ENCODE measurements at places on chromosomes 3 and 15.

DNA sequence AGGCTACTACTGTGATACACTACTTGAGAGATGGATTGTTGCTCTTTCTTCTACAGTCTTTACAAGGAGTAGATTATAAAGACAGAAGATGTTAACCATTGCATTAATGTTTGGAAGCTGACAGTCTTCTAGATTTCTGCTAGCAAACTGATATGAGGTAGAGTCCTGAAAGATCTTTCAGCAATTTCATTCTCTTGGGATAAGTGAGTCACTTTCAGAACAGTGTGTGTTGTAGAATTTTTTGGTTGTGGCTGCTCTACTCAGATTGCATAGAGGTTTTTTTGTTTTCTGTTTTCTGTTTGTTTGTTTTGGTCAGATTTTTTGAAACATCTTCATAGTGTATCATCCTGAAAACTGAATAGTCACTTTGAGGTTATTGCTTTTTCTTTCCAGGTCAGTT, 17.1 kb downstream of the TNFSF10 start:
- no peak for DNase-seq

DNA sequence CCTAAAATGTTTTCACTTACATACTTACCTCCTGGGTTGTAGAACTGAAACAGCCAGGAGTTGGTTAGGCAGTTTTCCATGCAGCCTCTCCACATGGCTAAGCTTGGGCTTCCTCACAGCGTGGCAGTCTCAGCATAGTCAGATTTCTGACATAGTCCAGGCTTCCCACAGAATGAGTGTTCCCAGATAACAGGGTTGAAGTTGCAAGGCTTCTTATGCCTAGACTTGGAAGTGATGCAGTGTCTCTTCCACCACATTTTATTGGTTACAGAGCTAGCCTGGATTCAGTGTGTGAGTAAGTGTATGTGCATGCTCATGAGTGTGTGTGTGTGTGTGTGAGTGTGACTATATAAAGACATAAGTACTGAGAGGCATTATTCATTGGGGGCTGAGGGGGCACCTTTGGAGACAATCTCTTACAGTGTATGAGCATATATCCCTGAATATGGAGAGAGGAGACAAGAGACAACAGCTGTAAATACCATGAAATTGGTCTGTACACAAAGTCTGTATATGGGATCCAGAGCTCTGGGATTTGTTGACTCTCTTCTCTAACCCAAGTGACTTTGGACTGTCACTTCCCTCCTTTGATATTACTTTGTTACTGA, 78.1 kb downstream of the ZNF621 start:
- DNase-seq = no peak

GRCh38 chr3:128559486-128560225, 66.7 kb upstream of the GATA2 start:
- no peak for DNase-seq

DNA sequence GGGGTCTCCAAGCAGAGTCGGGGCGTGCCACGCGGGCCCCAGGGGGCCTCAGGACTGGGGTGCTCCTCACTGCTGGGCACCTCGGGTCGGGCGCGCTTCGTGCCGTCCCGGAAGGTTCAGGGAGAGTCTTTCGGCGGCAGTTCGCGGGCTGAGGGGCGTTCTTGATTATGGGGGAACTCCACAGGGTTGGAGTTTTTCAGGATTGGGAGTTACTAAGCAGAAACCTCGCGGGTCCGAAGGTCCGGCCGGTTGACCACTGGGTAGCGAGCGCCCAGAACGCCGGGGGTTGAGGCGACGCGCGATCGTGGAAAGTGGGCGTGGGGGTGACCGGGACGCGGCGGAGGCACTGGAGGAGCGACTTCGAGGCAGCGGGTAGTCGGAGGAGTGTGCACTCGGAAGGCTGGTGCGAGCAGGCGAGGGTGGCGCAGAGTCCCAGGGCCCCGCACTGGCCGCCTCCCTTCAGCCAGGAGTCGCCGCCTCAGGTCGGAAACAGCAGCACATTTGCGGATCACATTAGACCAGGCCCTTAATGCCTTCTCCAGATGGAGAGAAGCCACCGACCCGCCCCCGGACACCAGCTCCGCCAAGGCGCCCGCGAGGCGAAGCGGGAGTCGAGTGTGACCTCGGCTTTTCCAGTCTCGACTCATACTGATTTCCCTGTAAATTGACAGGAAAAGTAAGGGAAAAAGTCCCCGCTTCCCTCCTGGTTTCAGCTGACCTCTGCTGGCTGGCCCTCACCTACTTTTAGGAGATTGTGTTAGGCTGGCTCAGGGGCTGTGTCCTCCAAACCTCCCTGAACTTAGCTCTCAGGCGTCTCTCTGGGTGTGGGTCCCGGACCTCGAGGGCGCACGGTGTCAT, 685 bp downstream of the ADAMTSL3 start:
- DNase-seq = peak; percentile 41

DNA sequence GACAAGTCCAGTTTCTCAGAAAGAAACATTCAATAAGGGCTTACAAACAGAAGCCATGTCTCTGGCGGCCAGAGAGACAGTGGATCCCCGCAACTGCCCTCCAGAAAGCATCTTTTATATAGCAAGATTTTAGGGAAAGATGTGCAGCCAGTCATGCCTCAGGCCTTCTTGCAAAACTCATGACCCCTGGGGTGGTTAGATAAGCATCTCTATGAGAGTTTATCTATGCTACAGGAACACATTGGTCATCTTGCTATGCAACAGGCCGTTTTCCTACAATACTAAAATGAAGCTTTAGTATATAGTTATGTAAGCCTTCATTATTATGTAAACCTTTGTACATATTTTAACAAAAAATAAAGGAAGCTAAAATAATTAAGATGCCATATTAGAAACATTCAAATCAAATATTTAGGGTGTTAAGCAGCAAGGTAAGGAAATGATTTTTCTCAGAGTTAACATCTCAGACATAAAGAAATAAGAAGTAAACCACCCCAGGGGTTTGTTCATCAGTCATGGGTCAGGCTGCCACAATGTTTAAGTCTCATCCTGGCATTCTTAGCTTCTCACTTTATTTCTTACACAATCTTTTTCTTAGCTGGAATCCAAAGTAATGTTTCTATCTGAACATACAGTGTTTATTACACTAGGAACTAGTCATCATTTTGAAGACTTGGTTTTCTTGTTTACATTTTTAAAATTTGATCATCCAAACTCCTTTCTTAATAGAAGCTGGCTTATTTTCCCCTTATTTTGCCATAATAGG, 6.3 kb upstream of the FSIP1 start:
- no peak for DNase-seq

DNA sequence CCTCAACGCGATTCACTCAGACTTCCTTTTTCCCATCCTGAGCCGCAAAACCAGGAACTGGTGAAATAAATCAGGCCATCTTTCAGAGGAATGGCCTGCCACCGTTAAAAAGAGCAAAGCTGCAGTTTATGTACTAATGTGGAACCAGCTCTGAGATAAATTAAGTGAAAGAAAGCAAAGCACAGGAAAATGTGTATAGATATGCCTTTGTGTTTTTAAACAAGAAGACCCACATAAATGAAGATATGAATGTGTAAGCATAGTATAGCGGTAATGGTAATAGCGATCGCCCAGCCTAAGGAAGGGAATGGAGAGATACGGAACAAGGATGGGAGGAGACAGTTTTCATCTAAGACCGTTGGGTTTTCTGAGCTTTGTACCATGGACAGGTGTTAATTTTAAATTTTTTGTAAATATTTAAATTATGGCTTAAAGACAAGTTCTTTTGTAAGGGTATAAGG, 30.8 kb upstream of the RPN1 start:
- DNase-seq = no peak

DNA sequence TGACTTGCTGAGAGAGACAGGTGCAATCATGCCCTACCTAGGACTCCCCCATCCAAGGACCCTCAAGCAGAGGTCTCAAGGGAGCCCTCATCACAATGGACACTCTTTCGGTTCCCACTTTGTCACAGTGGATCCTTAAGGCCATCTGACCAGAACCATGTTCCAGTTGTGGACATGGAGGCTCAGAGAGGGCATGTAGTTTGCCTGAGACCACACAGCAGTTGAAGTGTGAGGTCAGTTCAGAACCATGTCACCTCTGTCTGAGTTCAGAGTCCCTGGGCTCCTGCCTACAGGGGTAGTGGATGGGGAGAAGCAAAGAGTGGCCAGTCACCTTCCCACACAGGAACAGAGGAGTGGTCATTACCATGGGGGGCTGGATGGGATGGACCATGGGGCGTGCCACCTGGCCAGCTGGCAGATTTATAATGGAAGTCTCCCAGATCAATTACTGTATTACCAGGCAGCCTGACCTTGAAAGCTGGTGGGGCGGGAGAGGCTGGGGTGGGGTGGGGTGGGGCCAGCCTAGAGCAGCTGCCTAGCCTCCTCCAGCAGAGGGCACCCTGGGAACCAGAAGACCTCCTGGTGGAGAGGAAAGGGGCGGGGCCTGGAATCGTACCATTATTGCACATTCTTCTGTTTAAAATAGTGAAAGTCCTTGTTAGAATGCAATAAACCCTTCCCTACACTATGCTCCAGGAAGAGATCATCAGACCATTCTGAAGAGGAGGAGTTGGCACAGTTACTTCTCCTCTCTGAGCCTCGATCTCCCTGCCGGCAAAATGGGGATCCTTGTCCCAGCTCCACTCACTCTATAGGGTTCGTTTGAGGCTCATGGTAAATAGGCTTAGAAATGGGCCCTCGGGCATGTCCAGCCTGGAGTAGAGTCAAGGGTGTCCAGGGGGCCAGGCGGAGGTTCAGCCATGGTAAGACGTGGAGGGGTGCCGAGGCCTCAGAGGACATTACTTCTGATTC, 26.9 kb upstream of the LINGO1 start:
- DNase-seq = peak; percentile 89

GRCh38 chr3:45124352-45124751, 21.8 kb downstream of the CDCP1 start:
- DNase-seq = no peak

DNA sequence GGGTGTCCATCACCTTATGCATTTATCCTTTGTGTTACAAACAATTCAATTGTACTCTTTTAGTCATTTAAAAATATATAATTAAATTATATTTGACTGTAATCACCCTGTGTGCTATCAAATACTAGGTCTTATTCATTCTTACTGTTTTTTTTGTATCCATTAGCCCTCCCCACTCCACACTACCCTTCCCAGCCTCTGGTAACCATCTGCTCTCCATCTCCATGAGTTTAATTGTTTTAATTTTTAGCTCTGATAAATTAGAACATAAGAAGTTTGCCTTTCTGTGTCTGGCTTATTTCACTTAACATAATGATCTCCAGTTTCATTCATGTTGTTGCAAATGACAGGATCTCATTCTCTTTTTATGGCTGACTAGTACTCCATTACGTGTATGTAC, 16.8 kb downstream of the C3orf20 start:
- no peak for DNase-seq

- DNase-seq = peak; percentile 29
Observed at GRCh38 chr3:196688349-196688748, 23.7 kb downstream of the CEP19 start.

- peak; percentile 64 for DNase-seq
Observed at GRCh38 chr15:73593304-73594074, 39.7 kb downstream of the NPTN start.

GRCh38 chr3:152499791-152500385, 231.2 kb downstream of the MBNL1 start:
- DNase-seq = no peak

DNA sequence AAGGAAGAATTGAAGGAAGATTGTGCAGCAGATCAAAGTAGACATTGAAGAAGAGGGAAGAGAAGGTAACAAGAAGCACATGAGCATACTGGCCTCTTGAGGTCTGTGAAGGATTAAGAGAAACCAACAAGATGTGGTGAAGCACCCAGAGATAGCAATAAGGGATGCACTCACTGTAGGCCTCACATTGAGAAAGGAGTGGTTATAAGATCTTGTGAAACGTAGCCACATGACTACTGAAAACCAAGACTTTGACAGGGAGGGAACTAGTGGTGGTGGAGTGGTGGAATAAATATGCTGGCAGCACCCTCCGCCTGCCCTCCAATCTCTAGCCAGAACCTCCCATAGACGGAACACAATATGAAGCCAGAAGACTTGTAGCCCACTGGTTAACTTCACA, 651.2 kb downstream of the DIPK2A start:
- DNase-seq = no peak

DNA sequence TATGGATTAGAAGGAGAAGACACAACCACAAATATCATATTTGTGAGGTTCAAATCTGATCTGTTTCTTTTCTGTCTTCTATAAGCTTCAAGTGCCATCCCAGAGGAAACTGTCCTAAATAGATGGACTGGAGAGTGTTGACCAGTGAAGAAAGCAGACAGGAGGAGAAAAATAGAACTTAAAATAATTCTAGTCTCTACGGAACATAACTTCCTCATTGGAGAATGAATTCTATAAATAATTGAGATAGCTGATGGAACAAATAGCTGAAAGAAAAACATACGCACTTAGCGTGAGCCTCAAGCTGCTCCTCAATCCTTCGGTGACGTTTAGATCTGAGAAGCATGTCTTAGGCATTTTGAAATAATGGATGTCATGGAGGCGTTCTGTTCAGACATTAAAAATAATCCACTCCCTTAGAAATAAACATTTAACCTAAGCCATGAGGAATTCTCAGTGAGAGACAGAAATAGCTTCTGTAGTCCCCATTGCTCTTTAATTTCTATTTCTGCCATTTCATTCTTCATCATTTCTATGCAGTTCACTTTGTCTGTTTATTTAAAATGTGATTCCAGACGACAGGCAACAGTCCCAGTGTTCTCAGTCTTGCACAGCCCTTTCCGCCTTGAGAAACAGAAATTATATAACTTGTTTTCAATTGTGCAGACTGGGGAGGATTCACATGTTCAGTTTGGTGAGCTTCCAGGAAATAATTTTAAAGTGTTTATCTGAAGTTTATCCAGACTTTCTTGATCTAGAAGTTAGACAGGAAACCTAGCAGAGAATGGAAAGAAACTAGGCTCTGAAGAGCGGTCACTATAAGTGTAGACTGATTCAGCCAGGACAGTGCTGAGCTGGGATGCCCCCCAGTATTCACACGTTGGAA, 97.3 kb downstream of the NR1D2 start:
- DNase-seq = no peak

GRCh38 chr3:127775398-127776109, 46.8 kb downstream of the MGLL start:
- no peak for DNase-seq

GRCh38 chr15:71746719-71747118, 63.6 kb upstream of the NR2E3 start:
- no peak for DNase-seq

DNA sequence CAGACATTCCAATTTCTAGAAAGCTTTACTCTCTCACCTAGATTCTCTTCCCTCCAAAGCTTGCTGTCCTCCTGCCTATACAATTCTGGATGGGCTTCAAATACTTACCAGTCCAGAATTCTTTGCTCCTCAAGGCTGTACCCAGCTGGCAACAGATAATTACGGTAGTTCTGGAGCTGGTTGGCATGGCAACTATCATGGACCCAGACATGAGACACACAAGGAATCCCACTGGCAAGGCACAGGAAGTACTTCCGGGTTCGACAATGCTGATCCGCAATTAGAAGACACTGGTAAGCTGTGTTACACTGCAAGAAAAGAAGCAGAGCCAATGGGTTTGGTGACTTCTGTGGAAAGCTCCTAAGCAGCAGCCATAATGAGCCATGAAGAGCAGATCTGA, 37.9 kb downstream of the TUBGCP4 start:
- no peak for DNase-seq

- no peak for DNase-seq
Observed at GRCh38 chr3:22980346-22980745, 222.8 kb upstream of the UBE2E2 start.

- DNase-seq = no peak
Observed at GRCh38 chr3:186669378-186670084, 3.7 kb downstream of the HRG start.

Data from hepatocyte (in vitro differentiated cells).